Chondrocyte (in vitro differentiated cells): ENCODE measurements at places on chromosomes 7 and 10.

GRCh38 chr7:156703209-156703608, 62.6 kb downstream of the RNF32 start:
- DNase-seq, result no peak

GRCh38 chr10:111885919-111886318, 297.6 kb downstream of the GPAM start:
- DNase-seq, result no peak

GRCh38 chr10:104582602-104582951, 58.5 kb upstream of the SORCS3 start:
- DNase-seq, result no peak

DNA sequence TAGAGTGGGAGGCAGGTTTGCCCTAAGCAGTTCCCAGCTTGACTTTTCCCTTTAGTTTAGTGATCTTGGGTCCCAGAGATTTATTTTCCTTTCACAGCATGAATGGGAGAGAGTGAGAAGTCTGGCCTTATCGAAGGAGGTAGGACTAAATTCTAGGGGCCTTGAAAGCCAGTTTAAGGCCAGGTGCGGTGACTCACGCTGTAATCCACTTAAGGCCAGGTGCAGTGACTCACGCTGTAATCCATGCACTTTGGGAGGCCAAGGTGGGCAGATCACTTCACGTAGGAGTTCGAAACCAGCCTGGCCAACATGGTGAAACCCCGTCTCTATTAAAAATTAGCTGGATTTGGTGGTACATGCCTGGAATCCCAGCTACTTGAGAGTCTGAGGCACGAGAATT, 392.2 kb downstream of the ACTR3B start:
- DNase-seq, result no peak

GRCh38 chr10:125548356-125548755, 134.6 kb downstream of the TEX36 start:
- no peak for DNase-seq

DNA sequence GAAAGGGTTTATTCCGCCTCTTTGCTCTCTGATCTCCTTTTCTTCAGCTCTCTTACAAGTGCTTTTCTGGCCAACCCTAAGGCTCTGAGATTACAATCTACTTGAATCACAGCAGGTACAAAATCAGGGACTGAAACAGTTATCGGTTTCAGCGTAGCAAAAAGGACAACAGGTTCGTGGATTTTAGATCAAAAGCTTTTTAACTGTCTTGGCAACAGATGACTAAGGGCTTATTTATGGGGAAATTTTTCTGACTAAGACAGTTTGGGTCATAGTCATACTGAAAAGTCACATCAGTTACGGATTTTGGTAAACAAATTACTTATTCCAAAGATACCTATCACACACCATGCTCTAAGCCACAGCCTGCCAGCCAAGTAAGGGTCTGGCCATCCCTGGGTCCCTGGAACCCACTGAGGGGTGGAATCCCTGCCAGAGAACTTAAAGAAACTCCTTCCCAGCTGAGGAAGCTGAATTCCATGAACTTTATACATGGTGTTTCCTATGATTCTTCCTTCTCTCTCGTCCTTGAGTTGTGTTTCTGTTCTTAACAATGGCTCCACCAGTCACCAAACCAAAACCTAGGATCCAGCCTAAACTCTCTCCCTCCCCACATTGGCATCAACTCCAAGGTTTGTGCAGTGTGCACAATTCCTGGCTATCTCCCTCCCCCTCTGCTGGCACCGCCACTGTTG, 169.3 kb downstream of the FAM107B start:
- no peak for DNase-seq
